Fibroblast of skin of right biceps (primary cell): ENCODE measurements at places on chromosomes 3 and 15.

DNA sequence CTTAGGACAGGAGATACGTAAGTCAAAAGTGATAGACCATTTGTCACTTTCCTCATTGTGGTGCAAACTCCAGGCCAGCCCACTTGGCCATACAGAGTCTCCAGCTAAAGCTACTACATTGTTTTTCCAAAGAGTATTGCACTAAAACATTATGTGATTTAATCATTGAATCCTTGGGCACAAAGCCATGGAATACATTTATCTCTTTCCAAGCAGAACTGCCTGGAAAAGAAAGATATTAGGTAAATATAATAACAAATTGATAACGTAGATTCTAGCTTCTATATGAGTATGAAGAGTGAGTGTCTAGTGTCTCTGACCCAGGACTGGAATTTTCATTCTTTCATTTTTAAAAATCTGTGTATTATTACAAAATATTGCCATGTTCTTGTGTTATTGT lies 863.7 kb upstream of the SEMA6D start:
- no peak for DNase-seq

DNA sequence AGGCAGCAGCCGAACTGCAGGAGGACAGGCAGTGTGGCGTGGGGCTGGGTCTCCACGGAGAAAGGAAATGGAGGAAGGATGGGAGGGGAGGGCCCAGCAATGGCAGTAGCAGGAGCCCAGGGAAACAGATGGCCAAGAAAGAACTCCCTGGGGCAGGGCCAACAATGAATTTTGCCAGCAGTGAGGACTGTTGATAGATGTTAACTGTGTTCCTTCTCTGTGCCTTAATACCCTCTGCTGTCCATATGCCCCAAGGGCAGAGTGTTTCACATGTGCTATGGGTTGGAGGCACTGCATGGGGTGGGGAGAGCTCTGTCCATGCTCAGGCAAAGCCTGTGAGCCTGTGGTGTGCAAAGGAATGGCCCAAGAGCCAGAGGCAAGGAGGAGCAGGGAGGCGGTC lies 70.8 kb upstream of the POMGNT2 start:
- no peak for DNase-seq

DNA sequence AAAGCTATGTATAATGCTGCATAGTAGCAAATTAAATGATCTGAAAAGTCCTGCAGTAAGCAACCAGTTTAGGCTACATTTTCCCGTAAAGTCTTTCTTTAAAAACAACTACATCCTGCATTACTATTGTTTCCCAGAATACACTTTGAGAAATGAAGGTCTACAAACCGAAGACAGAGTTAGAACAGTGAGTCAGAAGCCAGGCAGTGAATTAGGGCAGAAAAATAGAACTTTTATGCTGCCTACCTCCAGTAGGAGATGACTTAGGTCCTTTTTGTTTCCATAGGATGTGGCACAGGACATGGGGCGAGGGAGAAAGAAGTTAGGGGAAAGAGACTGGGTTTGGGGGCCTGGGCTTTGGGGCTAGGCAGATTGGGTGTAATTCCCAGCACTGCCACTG lies 127.3 kb downstream of the PPM1L start:
- DNase-seq, result no peak

GRCh38 chr3:170055209-170055608 lies 17.4 kb downstream of the GPR160 start:
- peak; percentile 57 for DNase-seq

- peak; percentile 38 for DNase-seq
These were observed 355.4 kb downstream of the OTOL1 start for GRCh38 chr3:161851941-161852566.

DNA sequence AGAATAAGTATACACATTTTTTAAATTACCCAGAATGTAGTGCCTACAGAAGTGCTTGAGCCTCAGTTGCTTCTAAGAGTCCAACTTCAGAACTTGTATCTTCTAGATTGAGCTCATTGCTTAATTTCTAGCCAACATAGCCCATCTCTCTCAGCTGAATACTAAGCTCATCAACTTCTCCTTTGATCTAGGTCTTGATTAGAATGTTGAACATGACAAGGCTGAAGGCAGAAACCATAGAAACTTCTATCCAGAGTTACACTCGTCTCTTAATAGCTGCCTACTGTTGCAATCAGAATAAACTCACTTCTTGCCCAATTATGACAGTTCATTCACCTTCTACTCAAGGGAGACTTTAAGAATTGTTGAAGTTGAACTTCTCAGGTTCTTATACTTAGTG lies 327.3 kb upstream of the THBS1 start:
- no peak for DNase-seq

DNA sequence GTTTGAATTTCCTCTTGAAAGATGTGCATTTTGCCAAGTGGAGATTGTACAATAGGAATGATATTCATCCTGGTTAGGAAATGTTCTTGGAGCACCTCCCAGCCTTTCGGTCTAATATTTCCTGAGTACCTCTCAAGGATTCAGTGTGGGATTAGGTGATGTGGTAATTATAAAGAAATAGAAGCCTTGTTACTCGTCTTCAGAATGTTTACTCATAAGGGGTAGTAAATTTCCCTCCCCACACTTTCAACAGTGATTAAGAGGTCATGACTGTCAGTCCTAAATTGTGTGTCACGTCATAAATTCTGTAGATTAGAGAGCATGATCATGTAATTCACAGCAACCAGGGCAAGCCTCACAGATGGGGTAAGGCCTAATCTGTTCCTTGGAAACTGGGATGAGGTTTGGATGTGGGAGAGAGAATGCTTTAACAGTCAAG lies 633.1 kb upstream of the TBL1XR1 start:
- DNase-seq, result peak; percentile 96

DNA sequence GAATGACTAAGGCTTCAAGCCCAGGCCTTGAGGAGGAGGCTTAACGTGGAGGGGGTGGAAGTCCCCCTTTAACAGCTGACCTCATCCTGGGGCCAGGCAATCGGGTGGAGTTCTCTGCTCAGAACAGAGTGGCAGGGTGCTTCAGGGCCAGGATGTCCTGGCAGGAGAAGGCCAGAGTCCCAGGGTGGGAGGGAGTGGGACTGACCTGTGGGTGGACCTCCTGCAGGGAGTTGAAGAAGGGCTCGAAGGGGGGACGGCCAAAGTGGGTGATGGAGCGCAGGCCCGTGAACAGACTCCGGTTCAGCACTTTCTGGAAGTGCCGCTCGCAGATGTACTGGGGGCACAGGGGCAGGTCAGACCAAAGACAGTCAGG lies 19.6 kb downstream of the DUOX2 start:
- DNase-seq, result no peak

DNA sequence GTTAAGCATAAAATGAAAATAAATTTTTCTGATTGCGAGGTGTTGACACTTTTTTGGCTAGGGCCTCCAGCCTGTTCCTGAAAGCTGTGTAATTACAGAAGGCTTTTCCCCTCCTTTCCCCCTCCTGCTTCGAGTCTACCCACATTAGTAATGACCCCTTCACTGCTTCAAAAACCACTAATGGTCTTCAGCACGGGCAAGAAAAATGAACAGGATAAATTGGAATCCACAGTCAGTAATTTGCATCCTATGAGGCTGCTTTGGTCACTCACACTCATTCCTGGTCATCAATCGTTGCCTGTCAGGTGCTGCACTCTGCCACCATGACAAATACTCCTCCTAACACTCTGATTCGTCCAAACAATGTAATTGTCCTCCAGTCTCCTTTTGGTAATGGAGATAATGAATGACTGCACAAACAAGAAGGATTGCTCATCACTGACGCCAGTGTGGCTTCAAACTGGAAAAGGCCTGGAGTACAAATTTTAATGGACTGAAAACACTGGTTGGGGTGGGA lies 148.6 kb downstream of the MEIS2 start:
- peak; percentile 98 for DNase-seq

- DNase-seq, result no peak
These were observed 197.0 kb upstream of the KCNH8 start for GRCh38 chr3:18951333-18951732.

- DNase-seq, result no peak
These were observed 6.7 kb upstream of the SEC11A start for GRCh38 chr15:84722628-84723027.

GRCh38 chr15:37891766-37892368 lies 42.6 kb upstream of the TMCO5A start:
- peak; percentile 65 for DNase-seq

GRCh38 chr15:63598473-63599400 lies 1.6 kb downstream of the FBXL22 start:
- no peak for DNase-seq

GRCh38 chr3:40366203-40367162 lies 20.5 kb upstream of the ENTPD3 start:
- no peak for DNase-seq

DNA sequence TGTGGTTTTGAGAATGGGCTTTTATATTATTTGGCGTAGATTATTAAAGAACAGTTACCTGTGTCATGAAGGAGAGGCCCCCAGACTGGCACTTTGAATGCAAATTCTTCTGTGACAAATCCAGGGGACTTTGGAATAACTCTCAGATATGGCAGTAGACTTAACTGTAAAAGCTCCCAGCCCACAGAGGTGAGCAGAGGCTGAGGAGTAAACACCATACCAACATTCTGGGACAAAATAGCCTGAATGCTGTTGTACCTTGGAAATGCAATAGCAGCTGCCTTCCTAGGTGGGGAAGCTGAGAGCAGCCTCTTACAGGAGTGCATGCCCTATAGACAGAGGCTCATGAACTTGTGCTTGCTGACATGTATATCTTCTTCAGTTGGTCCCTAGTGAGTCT lies 187.6 kb upstream of the CTDSPL start:
- no peak for DNase-seq

DNA sequence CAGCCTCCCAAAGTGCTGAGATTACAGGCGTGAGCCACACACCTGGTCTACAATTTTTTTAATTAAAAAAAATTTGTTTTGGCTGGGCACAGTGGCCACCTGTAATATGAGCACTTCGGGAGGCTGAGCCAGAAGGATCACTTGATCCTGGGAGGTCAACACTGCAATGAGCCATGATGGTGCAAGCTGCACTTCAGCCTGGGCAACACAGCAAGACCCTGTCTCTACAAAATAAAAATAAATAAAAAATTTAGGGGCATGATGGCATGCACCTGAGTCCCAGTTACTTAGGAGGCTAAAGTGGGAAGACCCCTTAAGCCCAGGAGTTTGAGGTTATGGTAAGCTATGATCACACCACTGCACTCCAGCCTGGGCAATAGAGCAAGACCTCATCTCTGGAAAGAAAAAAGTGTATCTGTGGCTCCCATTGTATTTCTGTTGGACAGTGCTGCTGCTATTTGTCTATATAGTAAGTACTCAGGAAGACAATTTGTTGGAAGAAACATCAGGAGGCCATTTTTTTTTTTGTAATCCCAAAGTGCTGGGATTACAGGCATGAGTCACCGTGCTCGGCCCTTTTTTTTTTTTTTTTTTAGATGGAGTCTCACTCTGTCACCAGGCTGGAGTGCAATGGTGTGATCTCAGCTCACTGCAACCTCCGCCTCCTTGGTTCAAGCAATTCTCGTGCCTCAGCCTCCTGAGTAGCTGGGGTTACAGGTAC lies 27.5 kb upstream of the SH3BP5 start:
- peak; percentile 26 for DNase-seq

DNA sequence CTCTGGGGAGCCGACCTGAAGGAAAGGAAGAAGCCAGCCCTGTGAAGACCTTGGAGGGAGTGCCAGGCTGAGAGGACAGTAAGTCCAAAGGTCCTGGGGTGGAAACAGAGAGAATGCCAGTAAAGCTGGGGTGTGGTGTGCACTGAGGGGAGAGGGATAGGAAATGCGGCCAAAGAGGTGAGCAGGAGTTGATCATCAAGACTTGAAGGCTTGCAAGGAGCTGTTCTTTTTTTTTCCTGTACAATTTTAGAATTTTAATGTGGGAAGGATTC lies 73.8 kb downstream of the SYNPR start:
- no peak for DNase-seq

DNA sequence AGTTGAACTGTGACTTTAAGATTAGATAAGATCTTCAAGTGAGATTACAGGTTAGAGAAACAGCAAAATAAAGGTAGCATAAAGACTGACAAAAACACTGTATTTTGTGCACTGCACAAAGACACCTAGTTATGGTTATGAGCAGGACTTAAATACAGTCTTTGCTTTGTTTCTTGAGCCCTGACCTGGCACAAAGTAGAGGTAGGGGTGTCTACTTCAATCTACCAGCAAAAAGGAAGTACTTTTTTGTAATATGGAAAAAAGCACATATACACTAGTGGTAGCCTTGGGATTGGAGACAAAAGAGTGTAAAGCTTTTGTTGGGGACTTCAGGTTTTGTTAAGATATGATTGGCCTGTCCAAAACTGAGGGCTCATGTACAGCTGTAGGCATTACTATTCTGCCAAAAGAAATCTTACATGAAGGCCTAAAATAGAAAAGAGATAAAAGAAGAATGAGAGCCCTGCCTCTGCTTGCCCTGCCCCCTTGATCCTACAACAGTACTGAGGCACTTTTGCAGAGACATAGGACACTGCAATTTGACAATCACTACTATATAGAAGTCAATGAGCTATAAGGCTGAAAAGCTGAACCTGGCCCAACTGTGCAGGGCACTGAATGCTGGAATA lies 194.3 kb downstream of the CBLB start:
- no peak for DNase-seq

GRCh38 chr3:43733459-43734384 lies 43.0 kb downstream of the ABHD5 start:
- peak; percentile 92 for DNase-seq
